ENCODE measurements at places on chromosomes 1 and 21.
A peak's percentile ranks its signal among the peaks of the same experiment; 100 is the strongest.

DNA sequence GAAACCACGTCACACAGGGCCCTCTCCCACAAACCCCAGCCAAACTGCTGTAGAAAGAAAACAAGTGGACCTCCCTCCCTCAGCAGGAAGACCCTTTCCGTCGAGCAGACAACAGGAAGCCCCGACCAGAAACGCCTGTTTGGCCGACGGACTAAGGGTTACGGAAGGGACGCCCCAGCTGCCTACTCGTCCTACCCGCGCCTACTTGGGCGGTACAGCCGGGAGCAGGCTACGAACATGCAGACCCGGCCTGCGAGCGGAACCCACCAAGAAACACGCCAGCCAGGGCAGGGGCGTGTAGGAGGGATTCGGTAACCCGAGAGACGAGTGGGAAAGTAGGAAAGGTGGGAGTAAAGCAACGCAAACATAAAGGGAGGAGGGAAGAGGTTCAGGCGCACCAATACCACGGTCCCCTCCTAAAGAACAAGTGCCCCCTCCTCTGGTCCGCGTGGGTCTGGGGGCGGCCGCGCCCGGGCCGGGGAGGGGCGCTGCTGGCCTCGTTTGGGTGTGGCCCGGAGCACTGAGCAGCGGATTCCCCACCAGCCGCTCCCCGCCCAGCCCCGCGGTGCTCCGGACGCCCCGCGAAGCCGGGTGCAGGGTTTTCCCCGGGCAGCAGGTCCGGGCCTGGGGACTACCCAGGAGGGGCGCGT, 450 bp downstream of the S100A10 start:
- DNase-seq = no peak

DNA sequence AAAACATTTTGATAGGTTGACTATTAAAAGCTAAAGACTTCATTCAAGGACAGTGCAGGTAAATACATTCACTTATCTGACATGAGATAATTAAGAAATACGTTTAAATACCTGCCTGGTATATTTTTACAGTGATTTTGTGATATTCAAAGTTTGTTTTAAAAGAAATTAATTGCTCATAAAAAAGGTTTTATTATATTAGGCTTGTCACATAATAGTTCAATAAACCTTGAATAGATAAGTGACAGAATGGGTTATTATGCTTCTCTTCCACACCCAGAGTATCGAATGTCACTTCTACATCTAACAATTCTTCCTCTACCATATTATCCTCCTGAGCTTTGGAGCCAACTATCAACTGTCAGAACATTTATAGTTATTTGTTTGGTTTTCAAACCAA, 60.0 kb downstream of the LTN1 start:
- DNase-seq = no peak

DNA sequence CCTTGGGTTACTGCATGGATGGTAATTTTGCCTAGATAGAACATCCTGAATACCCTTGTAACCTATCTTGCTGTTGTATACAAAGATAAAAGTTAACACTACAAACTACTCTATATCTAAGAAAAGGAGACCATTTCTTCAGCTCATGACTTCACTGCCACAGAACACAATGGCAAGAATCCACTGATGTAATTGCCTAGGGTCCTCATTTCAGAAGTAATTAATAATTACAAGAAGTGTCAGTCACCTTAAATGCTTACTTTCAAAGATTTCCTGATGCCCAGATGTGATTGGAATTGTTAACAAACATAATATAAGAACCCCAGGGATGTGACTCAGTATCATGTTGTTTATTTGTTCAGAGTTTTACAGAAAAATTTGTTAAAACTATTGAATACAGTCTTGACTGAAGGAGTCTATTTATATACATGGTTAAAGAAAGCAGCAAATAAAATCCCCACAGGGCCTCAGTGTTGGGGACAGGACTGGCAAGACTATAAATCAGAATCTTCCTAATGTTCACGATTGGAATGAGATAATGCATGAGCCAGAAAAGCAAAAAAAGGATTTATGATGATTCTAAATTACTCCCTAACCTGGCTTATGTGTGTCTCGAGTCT, 83.9 kb downstream of the CRB1 start:
- DNase-seq = no peak

GRCh38 chr1:14580986-14581385, 17.5 kb upstream of the KAZN start:
- DNase-seq = no peak

GRCh38 chr21:42153746-42154145, 65.2 kb upstream of the ABCG1 start:
- DNase-seq = no peak

- no peak for DNase-seq
Measured at GRCh38 chr1:207862241-207862787, 48.6 kb downstream of the CD34 start.

DNA sequence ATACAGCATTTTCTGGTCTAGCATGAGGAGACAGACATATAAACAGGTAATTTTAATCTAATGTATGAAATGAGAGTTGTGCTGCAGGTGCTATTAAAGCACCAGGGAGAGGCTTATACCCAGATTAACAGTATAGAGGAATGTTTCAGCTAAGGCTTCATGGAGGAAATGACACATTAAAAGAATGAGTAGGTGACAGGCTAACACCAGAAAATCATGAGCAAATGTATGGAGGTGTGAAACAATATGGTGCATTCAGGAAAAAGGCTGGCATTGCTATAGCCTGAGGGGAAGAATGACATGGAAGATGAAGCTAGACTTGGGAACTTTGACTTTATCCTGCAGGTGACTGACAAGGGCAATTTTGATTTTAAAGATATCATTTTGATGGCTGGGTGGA, 7.0 kb downstream of the ARPC5 start:
- DNase-seq = no peak

GRCh38 chr1:230066031-230066430, 1.0 kb upstream of the GALNT2 start:
- DNase-seq = peak; percentile 24

- no peak for DNase-seq
Measured at GRCh38 chr1:211723273-211723672, 47.9 kb upstream of the NEK2 start.

- no peak for DNase-seq
Measured at GRCh38 chr1:9758559-9759121, 65.1 kb downstream of the CLSTN1 start.

GRCh38 chr1:15139654-15140350, 13.7 kb upstream of the TMEM51 start:
- DNase-seq = no peak

- no peak for DNase-seq
Measured at GRCh38 chr21:17572431-17572830, 40.3 kb downstream of the BTG3 start.

GRCh38 chr1:181128592-181129497, 40.3 kb downstream of the IER5 start:
- DNase-seq = peak; percentile 79

DNA sequence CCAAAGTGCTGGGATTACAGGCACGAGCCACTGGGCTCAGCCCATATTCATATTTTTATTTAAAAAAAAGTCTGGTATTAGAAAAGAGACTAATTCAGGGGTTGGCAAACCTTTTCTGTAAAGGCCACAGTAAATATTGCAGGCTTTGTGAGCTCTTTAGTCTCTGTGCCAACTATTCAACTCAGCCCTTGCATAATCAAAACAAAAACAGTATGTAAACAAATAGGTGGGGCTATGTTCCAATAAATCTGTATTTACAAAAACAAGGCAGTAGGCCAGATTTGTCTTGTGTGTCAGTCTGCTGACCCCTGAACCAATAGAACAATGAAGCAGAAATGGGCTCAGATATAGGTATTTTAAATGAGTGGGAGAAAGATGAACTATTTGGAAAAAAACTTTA, 49.3 kb downstream of the CDC42BPA start:
- DNase-seq = no peak

- no peak for DNase-seq
Measured at GRCh38 chr1:77824079-77824478, 44.6 kb downstream of the MIGA1 start.

DNA sequence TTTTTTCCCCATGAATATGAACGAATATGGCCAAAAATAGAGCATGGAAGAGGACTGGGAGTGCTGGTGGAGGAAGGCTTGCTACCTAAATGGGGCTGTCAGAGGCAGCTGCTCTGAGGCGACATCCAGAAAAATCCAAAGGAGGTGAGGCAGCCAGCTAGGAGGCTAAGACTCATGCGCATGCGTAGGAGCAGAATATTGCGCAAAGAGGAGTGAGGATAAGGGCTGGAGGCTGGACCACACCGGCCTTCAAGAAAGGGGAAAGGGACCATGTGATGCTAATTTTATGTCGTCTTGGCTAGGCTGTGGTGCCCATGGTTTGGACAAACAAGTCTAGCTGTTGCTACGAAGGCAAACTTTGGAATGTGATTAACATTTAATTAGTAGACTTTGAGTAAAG, 30.5 kb downstream of the HEYL start:
- no peak for DNase-seq
